ENCODE measurements at places on chromosomes 7 and 10. TPM values are rescaled to one million over a fixed set of nuclear protein-coding genes. Genes with fewer than 3 reads are reported as not detected.

DNA sequence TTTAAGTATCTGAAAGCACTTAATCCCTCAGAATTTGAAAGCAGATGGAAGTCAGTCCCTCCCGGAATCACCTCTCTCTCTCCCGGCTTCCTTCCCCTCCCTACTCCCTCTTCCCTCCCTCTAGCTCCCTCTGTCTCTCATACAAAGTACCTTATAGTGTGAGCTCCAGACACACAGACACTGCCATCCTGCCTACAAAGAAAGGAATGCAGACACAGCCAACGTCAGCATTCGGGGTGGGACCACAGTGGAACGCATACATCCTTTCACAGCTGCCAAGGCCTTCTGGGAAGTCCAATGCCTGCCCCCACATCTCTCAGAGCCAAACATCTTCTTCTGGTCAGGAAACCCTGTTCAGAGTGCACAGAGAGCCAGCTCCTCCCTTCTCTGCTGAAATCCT, 9.3 kb downstream of the NOD1 start:
- no peaks in the 10 kb centered on the region for H3K36me3 ChIP-seq
- H3K4me3 ChIP-seq = no peak overlapping the region
- peaks cover 52% of the 10 kb centered on the region for H3K4me1 ChIP-seq
- DNase-seq = peak; percentile 99
- no peaks in the 10 kb centered on the region for H3K27me3 ChIP-seq

DNA sequence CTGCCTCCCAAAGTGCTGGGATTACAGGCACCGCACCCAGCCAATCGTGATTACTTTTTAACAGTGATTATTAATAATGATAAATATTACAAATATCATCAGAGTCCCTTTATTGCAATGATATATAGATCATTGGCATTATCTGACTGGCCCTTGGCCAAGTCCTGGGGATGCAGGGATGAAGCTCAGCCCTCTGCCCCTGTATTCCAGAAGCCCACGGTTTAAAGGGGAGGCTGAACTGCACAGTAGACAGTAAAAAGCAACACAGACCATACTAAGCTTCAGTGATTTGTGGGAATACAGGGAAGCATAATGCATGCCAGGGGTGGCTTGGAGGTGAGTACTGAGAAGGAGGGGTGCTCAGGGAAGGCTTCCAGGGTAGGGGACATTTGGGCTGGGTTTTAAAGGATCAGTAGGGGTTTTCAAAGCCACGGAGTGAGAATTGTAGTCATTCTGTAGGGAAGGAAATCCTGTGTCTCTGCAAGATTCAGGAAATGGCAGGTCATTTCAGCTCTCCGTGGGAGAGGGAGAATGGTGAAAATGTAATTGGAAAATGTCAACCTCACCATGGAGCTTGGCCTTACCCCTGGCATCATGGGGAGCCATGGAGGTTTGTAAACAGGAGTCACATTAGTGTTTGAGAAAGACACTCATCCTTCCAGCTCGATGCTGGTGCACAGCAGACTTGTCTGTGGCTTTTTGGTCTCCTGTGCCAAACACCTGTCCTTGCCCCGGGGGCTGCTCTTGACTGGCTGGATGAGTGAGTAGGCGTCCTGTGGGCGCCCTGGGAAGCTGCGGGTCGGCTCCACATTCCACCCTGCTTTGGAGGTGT, 8.8 kb downstream of the ADAMTS14 start:
- H3K36me3 ChIP-seq = no peaks in the 10 kb centered on the region
- no peak overlapping the region for H3K4me3 ChIP-seq
- peaks cover 9% of the 10 kb centered on the region for H3K4me1 ChIP-seq
- no peak for DNase-seq

- H3K27ac ChIP-seq = no peak overlapping the region
- no peaks in the 10 kb centered on the region for H3K27me3 ChIP-seq
- H3K4me1 ChIP-seq = no peaks in the 10 kb centered on the region
Measured at GRCh38 chr10:122774231-122774630, 71.4 kb downstream of the CUZD1 start.

DNA sequence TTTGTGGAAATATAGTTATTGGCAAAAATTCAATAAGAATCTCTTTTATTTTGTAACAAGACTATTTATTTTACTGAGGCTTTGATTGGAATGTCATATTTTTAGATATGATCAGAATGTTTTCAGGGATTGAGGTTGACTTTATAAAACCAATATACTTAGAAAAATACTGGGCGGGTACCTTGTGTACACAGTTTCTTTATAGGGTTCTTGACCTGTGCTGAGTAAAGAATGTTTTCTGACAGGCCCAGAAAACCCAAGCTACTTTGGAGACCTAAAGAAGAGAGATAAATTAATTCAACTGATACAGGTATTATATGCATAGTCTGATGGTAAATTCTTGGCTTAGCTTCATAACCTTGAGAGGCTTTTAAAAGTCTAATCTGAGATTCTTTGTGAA, 23.9 kb upstream of the SPAM1 start:
- H3K36me3 ChIP-seq = no peaks in the 10 kb centered on the region
- no peaks in the 10 kb centered on the region for H3K4me1 ChIP-seq
- H3K4me3 ChIP-seq = no peak overlapping the region

DNA sequence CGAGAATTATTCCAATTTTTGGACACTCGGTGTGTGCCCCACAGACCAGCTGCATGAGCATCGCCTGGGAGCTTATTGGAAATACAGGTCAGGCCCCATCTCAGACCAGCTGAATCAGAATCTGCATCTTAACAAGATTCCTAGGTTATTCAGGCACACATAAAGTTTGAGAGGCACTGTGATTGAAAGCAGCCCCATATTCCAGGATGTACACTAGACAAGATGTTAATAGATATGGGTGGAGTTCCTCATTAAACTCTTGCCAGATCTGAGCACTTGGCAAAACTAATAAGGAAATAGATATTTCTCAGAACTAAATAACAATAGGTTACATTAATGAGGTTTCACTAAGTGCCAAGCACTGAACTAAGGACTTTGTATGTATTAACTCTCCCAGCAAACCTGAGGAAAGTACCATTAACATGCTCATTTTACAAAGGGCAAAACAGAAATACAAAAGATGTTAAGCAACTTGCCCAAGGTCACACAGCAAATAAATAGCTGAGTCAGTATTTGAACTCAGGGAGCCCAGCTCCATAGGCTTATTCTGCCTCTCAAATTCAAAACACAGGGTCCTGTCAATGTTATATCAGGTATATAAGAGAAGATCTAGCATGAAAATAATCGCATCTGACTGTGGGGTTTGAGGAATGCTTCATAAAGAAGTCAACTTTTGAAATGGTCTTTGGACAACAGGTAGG, 29.9 kb downstream of the PPP1R3C start:
- H3K27me3 ChIP-seq = no peaks in the 10 kb centered on the region
- no peak overlapping the region for H3K4me3 ChIP-seq
- peaks cover 18% of the 10 kb centered on the region for H3K4me1 ChIP-seq
- DNase-seq = no peak

COL26A1 gene
- not detected for total RNA-seq

DNA sequence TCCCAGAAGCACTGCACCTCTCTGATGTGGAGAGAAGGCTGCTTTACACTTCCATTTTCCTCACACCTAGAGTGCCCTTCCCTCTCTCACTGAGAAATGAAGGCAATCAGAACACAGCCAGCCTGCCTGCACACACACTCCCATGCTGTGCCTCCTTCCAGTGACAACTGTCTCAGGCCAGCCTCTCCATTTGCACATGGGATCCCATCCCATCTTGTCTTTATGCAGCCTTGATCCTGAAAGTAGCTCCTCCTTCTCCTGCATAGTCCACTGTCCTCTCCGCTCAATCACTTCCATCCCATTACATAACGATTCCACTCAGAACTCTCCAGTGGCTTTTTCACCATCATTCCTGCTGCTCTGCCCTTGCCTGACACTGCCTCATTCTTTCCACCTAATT, 203.7 kb upstream of the STK17A start:
- no peaks in the 10 kb centered on the region for H3K36me3 ChIP-seq
- H3K27ac ChIP-seq = no peak overlapping the region
- no peak for DNase-seq
- H3K4me3 ChIP-seq = no peak overlapping the region
- no peaks in the 10 kb centered on the region for H3K4me1 ChIP-seq

FERD3L gene
- total RNA-seq = not detected

GRCh38 chr7:44738051-44738723, 10.5 kb upstream of the ZMIZ2 start:
- DNase-seq = no peak
- no peaks in the 10 kb centered on the region for H3K36me3 ChIP-seq
- H3K27ac ChIP-seq = no peak overlapping the region

- no peaks in the 10 kb centered on the region for H3K4me1 ChIP-seq
- no peak overlapping the region for H3K27ac ChIP-seq
- peak; percentile 47 for DNase-seq
- H3K36me3 ChIP-seq = no peaks in the 10 kb centered on the region
- H3K27me3 ChIP-seq = no peaks in the 10 kb centered on the region
Measured at GRCh38 chr7:75905785-75906604, 9.0 kb upstream of the POR start.

DNA sequence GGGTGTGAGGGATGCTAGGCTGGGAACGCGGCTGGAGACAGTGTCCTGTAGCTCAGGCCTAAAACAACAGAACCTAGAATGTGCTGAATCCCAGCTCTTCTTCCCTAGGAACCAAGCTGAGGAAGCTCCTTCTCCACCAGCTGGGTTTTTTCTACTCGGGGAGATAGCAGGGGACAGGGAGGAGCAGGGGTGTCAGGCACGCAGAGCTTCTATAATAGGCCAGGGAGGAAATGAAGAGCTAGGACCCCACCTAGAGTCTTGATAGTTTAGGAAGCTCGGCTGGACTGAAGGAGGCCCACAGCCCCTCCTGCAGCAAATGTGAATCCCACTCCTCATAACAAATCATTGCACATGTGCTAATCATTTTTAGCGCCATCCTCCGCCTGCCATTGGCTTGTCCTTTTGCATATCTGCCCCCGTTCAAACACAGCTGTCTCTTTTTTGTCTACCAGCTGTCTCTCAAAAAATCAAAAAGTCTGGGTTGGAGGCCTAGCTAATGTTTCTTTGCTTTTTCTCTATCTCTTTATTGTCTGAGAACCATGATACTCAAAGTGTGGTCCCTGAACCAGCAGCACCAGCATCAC, 24.1 kb upstream of the FAM180A start:
- H3K27me3 ChIP-seq = no peaks in the 10 kb centered on the region
- H3K27ac ChIP-seq = no peak overlapping the region
- no peaks in the 10 kb centered on the region for H3K4me1 ChIP-seq
- no peak for DNase-seq
- H3K4me3 ChIP-seq = no peak overlapping the region

DNA sequence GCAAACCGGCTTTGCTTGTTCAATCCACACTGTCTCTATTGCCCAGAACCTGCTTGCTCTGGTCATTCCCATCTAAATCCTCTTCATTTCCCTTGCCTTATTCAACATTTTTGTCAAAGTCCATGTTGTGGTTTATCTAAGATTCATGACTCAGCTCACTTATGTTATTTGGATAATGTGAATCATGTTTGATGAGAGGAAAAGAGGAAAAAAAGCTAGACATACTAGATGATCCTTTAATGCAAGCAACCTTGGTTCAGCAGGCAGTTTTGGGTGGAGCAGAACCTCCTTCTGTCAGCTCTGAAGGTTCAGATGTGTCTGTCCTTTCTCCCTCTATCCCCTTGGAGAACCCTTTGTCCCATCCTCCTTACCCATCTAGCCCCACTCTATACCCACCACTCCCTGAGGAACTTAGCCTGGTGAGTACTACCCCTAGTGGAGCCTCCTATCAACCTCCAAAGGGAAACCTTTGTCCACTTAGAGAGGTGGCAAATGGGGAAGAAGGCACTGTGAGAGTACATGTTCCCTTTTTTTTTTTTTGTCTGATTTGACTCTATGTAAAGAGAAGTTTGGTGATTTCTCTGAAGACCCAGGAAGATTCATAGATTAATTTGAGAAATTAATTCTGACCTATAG, 2.1 kb upstream of the SAMD9L start:
- no peaks in the 10 kb centered on the region for H3K36me3 ChIP-seq
- peaks cover 2% of the 10 kb centered on the region for H3K4me1 ChIP-seq
- no peak overlapping the region for H3K27ac ChIP-seq

DNA sequence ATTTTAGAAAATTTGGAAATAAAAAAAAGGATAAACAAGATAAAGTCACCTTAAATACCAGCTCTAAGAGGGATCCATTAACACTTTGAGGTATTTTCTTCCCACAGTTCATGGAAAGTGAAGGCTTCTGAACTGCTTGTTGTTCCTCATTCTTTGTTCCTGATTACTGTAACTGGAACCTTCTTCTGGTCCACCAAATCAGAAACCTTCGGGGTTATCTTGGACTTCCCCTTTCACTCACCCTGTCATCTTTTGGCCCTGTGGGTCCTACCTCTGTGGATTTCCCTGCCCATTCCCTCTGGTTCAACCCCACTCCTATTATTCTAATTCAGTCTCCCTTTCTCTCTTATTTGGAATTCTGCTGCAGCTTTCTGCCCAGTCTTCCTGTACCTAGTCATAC, 116.5 kb upstream of the PRPS1L1 start:
- no peak overlapping the region for H3K4me3 ChIP-seq
- no peaks in the 10 kb centered on the region for H3K4me1 ChIP-seq
- no peak for DNase-seq
- no peaks in the 10 kb centered on the region for H3K36me3 ChIP-seq
- H3K27ac ChIP-seq = no peak overlapping the region

DNA sequence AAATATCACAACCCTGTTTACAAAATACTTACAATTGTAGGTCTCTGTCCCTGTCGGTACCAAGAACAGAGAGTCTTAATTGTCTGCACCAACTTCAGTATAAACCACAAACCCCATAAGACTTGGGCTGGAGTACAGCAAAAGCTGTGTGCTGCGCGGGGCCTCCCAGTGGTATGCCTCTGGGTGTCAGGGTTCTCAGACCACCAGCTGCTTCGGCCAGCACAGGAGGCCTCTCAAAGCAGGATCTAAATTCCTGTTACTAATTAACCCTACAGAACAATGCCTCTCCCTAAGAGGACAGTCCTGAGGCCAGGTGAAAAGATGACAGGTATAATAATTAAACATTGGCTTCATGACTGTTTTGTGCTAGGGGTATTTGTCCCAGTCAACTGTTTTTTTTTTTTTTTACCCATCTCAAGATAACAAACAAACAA, 957 bp upstream of the SVIL start:
- H3K27ac ChIP-seq = peak overlapping the region; percentile 71
- no peaks in the 10 kb centered on the region for H3K27me3 ChIP-seq
- peaks cover 15% of the 10 kb centered on the region for H3K4me1 ChIP-seq
- H3K36me3 ChIP-seq = no peaks in the 10 kb centered on the region

DNA sequence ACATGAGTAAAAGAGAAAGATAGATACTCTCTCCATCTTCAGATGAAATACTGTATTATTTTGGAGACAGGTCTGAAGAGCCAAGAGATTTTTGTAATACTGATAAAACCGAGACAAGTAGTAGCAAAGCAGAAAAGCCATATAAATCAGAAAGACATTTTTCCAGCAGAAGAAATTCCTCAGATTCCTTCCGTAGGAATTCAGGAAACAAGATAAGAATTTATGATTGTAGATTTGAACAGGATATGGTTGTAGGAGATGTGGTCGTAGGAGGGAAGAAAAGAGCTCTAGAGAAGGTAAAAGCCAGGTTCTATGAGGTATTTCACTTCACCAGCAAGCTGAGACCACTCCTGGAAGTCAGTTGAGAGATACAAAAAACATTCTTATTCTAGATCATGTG, 17.6 kb upstream of the AASS start:
- no peaks in the 10 kb centered on the region for H3K36me3 ChIP-seq
- no peak overlapping the region for H3K4me3 ChIP-seq
- no peaks in the 10 kb centered on the region for H3K4me1 ChIP-seq
- H3K27me3 ChIP-seq = no peaks in the 10 kb centered on the region
- no peak overlapping the region for H3K27ac ChIP-seq

Measured in fibroblast of lung (primary cell).